CD4-positive, alpha-beta T cell treated with Interleukin-10 for 1 hour (primary cell): ENCODE measurements at places on chromosomes 16 and 17.

DNA sequence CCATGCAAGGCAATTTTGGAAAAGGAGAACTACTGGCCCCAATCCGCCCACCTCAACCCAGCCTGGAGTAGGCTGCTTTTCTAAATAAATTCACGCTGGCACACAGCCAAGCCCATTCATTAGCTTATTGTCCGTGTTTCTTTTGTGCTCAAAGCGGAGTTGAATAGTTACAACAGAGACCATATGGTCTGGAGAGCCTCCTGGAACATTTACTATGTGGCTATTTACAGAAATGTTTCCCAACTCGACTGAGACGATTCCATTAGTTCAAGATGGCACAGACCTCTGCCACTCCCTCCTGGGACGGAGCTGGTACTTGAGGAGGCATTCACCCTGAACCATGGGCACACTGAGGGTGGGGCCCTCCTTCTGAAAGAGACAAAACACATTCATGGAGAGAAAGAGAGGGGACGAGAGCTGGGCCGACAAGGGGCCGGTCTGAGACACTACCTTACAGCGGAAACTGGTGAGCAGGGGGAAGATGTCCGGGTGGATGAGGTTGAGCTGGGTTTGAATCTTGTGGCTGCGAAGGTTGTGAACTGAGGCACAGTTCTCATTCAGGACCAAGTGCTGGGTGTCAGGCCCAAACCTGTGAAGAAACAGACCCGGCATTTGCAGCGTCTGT lies 15.7 kb downstream of the ELAC2 start:
- DNase-seq, result no peak

DNA sequence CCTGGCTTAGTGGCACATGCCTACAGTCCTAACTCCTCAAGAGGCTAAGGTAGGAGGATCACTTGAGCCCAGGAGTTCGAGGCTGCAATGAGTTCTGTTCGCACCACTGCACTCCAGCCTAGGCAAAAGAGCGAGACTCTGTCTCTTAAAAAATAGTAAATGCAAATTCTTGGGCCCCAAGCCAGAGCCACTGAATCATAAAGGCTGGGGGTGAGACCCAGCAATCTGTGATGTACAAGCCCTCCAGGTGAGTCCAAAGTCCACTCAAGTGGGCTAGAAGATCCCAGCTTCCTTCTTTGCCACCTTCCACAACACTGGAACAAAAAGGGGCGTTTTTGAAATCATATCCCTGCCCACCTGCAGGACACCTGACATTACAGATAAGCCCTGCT lies 16.9 kb downstream of the TRIM25 start:
- no peak for DNase-seq

GRCh38 chr17:82781894-82782274 lies 30.0 kb downstream of the TBCD start:
- DNase-seq, result peak; percentile 87

GRCh38 chr17:33889766-33890165 lies 365.3 kb upstream of the CCL2 start:
- no peak for DNase-seq

GRCh38 chr16:25258861-25259179 lies 1.2 kb upstream of the ZKSCAN2 start:
- peak; percentile 32 for DNase-seq

GRCh38 chr17:37361543-37361942 lies 14.2 kb upstream of the C17orf78 start:
- no peak for DNase-seq

DNA sequence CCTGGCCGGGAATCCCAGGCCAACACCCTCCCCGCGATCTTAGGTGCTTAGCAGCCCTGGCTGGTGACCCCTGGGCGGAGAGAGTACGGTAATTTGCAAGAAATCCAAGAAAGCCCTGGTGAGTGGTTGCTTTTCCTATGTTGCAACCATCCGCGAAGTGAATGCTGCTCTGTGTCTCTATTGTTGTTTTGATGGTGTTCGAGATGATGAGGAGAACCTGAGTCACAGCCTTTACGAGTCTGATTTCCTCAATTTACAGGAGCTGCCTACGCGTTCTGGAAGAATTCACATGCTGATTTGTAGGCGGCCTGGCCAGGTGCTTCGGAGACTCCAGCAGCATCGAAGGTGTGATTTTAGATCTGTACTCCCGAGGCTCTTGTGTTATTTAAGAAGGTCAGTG lies 63.3 kb downstream of the TMEM235 start:
- DNase-seq, result no peak

DNA sequence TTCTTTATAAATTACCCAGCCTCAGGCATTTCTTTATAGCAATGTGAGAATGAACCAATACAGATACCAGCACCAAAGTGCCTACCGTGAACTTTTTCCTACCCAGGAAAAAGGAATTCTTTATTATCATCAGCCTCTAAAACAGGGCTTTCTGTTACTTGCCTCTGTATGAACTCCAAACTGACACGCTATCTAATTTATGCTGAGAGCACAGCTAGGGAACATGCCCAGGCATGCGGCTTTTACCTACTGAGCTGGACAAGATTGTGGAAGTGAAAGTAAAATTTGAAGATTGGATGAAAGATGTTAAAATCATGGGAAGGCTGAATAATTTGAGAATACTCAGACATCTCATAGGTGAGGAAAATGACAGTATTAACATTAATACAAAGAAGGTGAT lies 24.4 kb upstream of the ADCY9 start:
- no peak for DNase-seq

GRCh38 chr16:1621851-1622250 lies 9.7 kb downstream of the CRAMP1 start:
- no peak for DNase-seq

- DNase-seq, result no peak
Observed at GRCh38 chr16:58010886-58011285, 9.7 kb downstream of the USB1 start.

DNA sequence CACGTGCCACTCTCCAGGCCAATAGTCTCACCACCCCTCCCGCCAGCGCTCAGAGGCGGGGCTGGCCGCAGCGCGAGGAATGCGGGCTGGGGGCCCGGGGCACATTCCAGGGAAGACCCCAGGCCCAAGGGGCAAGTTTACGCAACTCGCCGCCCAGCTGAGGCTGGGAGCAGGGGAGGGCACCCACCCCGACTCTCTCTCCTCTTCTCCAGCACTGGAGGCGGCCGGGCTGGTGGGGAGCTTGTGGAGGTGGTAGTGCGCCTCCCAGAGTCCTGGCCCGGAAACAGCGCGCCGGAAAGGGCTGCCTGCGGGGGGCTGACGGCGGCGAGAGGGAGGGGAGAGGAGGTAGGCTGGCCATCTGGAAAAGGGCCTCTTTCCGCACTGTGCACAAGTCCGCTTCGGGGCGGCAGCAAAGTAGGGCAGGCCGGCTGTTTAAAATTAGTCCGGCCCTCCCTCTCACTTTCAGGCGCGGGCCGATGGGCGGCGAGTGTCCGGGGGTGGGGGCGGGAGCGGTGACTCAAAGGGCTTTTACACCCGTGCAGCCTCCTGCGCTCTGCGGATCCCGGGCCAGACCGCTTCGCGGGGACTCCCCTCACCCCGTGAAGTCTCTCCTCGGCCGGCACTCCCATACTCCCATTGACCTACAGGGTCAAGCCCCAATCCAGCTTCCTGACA lies 1.1 kb downstream of the FHOD1 start:
- DNase-seq, result peak; percentile 56

- DNase-seq, result no peak
Observed at GRCh38 chr17:51818777-51819176, 339.7 kb downstream of the CA10 start.

- no peak for DNase-seq
Observed at GRCh38 chr16:77937473-77938149, 84.7 kb upstream of the CLEC3A start.

DNA sequence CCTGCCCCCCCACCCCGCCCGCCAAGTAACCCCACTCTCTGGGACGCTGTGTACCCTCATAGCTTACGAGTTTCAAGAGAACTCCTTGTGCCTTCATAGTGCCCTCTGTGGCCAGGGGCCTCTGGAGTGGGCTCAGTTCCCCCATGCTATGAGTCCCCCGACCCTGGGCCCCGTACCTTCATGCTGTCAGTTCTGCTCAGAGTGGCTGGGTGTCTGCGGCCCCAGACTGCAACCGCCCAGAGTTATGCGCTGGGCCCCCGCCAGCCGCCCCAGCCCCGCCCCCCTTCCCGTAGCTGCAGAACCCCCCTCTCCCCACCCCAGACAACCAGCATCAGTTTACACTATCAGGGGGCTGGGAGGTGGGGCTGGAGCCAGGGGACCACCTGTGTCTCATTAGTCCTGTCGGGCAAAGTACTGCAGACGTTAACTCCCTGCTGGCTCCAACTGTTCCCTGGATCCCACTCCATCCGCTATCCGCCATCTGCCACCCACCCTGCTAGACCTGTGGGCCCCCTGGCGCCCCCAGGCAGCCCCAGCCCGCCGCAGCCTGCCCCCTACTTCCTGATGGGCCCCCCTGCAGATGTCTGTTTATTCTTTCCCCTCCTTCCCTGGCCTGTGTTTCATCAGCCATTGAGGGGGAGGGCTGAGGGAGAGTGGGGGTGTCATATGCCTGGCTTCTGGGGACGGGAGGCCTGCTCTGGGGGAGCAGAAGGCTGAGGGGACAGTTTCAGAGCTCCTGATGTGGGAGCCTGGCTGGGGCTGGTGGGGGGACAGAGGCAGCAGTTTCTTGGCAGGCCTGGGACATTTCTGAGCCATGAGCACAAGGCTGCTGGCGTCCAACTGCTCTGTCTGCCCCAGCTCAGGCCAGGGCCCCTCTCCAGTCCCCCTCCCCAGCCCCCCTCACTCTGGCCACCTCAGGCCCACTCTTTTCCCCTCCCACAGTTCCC lies at the start of gene MFAP4:
TSS of gene MFAP4 (minus strand) at position 217 of the 947 bp plus-strand sequence. CDS start at position 182, 35 bp downstream.
- DNase-seq, result no peak

GRCh38 chr17:81691196-81691595 lies 7.4 kb downstream of the HGS start:
- DNase-seq, result no peak

- DNase-seq, result no peak
Observed at GRCh38 chr16:54080524-54081008, 206.0 kb downstream of the IRX3 start.

GRCh38 chr16:74951206-74951605 lies 33.7 kb downstream of the WDR59 start:
- no peak for DNase-seq

GRCh38 chr16:24204150-24204665 lies 51.9 kb upstream of the CACNG3 start:
- DNase-seq, result no peak

- no peak for DNase-seq
Observed at GRCh38 chr17:15456972-15457722, 10.3 kb downstream of the CDRT4 start.

- peak; percentile 77 for DNase-seq
Observed at GRCh38 chr17:75764711-75765421, at the start of gene GALK1. GALK1 (minus strand) TSS chr17:75765192; CDS start chr17:75765136, 56 bp downstream.

DNA sequence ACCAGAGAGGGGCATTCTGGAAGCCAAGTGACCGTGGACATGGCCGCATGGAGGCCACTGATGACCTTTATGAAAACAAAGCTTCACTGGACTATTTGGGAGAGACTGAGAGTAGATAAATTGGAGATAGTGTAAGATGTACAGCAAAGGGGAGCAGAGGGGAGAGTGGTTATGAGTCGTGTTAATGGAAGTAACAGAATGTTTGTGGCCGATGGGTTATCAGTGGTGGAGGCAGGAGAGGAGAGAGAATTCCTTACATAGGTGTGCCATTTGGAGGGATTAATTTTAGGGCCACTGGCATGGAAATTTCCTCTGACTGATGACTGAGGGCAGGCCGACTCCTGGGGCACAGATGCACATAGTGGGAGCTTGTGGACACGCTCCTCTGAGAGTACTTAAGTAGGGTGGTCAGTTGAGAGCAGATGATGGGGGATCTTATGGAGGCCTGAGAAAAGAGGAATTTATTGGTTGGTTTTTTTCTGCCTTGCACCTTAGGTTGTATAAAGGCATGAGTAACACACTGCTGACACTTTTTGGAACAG lies 19.2 kb downstream of the PRPSAP2 start:
- no peak for DNase-seq

DNA sequence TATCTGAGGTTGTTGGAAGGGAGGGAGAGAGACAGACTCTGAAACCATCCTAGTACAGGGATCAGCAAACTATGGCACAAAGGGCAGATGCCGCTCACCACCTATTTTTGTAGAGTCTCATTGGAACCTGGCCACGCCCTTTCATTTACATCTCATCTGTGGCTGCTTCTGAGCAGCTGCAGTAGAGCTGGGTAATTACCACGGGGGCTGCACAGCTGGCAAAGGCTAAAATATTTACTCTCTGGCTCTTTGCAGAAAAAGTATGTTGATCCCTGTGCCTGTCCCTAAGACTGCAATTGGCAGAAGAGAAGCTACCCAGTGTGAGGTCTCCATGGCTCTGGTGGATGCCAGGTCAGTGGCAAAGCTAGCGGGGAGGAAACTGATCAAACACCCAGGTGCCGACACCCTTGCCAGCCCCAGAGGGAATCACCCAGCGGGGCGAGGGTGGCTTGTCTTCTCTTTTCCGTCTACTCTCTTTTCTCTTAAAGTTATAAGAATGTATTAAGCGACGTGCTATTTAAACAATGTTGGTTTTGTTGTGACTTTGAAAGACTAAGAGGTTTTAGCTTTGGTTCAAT lies 14.0 kb downstream of the CEP295NL start:
- DNase-seq, result no peak

GRCh38 chr16:27720731-27721530 lies 171.0 kb downstream of the KATNIP start:
- no peak for DNase-seq

DNA sequence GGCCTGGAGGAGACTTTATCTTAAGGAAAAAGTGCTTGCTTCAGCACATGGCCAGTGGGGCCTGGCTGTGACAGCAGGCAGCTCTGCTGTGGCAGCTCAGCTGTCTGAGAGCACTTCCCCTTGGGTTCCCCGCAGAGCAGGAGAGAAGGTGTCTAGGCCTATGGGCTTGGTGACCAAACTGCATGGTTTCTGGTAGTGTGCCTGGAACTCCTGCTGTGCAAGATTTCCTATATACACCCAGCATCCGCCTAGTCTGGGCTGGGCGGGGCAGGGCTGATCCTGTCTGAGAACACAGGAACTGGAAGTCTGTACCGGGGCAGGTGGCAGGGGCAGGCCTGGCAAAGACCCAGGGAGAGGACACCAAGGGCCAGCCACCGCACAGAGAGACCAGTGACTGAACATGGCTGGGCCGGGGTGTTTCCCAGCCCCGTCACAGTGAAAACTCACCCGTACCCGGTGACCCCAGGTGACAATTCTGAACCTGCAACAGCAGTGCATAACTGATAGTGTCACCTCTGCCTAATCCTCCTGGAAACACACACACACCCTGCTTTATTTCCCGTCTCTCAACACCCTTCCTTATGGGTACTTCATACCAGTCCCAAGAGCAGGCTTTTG lies 39.3 kb downstream of the CHD9 start:
- peak; percentile 37 for DNase-seq

- DNase-seq, result no peak
Observed at GRCh38 chr16:58038219-58038641, 12.7 kb downstream of the MMP15 start.
